Activated CD4-positive, alpha-beta T cell treated with anti-CD3 and anti-CD28 coated beads, Interleukin-2, amount 50 U/mL, for 48 hours (primary cell): ENCODE measurements at places on chromosomes 6 and 20.

GRCh38 chr20:14559612-14560011, 222.2 kb upstream of the FLRT3 start:
- no peak for DNase-seq

DNA sequence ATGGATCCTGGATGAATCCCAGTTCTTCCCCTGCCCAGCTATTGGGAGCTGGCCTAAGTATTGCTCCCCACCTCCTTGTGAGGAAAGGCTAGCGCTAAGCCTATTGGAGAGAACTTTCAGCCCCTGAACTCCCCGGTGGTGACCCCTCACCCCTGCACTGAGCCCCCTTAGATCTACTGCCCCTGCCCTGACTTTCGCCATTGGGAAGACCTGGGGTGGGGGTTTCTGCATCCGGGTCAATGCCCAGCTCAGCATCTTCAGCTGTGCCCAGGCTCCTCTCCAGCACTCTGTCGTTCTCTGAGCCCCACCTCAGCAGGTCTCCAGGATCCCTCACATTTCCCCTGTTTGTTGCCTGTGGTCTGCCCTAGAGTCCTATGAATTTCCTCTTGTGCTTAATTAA, 9.0 kb downstream of the TREML4 start:
- DNase-seq = no peak

GRCh38 chr6:165274611-165275010, 34.8 kb downstream of the C6orf118 start:
- DNase-seq = no peak

- DNase-seq = no peak
Measured at GRCh38 chr20:50394569-50394968, 115.6 kb upstream of the PTPN1 start.

DNA sequence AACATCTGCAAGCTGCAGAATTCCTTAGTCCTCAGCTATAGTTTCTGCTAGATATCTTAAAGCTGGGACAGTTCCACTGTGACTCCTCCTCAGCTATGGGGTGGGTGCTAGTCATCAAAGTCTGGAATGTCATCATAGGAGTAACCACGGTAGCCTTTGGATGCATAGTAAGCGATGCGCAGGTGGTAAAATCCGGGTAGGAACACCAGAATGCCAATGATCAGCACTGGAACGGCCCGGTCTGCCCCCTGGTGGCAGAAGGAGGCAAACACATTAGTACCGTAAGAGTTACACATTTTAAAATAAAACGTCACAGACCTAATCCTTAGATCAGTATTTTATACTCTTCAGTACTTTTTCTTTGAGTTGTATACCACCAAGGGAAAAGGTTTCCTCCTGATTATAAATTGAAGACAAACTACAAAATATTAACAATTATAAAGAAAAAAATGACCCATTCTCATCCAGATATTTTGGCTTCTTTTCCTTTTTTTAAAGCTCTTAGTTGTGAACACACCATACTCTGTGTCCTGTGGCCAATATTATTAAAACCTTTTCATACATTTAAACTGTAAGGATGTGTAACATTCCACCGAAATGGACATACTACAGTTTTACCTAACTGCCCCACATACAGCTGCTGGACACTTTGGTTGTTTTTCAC, 18.9 kb downstream of the PCNA start:
- DNase-seq = peak; percentile 85

GRCh38 chr6:40916845-40917244, 122.2 kb downstream of the UNC5CL start:
- DNase-seq = no peak

GRCh38 chr20:58580474-58580835, 65.3 kb upstream of the APCDD1L start:
- no peak for DNase-seq

DNA sequence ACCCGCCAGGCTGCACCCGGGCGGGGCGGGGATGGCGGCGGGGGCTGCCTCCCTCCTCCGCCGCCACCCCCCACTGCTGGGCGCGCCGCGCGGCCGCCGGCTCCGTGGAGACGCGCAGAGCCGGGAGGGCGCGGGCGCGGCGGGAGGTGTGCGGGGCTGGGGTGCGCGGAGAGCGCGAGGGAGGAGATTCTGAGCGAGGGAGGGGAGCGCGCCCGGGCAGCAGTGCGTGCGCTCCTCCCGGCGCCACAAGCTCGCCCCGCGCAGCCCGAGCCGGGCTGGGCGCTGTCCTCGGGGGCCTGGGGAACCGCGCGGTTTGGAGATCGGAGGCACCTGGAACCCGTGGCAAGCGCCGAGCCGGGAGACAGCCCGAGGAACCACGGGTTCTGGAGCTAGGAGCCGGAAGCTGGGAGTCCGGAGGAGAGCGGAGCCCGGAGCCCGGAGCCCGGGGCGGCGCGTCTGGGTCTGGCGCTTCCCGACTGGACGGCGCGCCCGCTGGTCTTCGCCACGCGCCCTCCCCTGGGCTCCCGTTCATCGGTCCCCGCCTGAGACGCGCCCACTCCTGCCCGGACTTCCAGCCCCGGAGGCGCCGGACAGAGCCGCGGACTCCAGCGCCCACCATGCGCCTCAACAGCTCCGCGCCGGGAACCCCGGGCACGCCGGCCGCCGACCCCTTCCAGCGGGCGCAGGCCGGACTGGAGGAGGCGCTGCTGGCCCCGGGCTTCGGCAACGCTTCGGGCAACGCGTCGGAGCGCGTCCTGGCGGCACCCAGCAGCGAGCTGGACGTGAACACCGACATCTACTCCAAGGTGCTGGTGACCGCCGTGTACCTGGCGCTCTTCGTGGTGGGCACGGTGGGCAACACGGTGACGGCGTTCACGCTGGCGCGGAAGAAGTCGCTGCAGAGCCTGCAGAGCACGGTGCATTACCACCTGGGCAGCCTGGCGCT, at the start of gene NTSR1:
NTSR1 (plus strand) TSS at position 246 of the 946 bp plus-strand sequence; CDS start at position 618, 372 bp downstream.
- no peak for DNase-seq

DNA sequence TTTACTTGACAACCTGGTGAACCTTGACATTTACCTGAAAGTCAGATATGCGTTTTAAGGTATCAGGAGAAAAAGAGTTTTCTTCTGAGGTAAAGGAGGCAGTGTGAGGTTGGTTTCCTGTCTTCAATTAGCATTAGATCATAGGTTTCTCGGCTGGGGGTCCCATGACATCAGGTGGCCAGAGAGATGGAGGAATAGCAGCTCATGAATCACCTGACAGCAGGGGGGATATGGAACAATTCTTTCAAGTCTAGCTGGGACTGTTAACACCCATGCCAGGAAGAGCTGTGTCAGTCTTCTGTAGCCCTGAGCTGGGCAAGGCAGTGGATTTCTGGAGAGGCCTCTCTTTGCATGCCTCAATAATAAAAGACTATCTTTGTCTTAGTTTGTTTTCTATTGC, 108.0 kb upstream of the TMEM170B start:
- no peak for DNase-seq

DNA sequence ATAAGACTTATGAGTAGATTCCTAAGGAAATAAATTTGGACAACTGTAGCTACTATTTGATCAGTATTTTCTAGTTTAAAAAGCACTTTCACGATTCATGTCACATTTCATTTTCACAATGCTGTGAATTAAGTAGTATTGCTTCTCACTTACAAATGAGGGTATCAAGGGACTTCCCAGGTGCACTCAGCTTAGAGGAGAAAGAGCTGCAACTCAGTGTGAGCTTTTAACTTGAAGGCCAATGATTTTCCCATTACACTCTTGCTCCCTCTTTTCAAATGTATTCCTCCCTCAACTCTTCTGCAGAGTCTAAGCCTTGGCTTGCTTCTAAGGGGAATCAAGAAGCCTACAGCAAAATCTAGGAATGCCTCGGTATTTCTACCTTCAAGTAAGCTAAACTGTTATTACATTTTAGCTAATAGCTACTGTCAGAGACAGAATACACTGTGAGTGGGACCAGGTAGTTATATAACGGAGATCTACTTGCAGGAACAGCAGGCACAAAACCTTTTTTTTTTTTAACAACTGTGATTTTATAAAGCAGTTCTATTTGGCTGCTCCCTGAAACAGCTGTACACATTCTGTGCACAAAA, 339.0 kb downstream of the SYNE1 start:
- no peak for DNase-seq

GRCh38 chr20:4942331-4942730, 59.0 kb downstream of the SLC23A2 start:
- no peak for DNase-seq

DNA sequence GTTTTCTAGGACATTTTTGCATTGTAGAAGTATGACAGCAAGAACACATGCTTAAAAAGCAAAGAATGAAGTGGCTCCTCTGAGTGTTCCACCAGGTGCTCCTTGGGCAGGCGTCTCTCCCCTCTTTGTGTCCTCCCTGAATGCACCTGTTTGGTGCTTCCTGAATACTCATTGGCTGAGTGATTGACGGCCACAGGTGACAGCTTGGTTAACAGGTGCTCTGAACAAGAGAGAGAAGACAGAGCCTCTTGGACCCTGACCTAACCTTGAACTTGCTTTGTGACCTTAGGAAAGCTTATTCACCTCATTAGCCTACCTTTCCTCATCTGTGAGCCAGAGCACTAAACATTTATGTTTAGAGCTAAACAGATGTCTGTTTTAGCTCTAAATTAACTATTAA, 93.7 kb downstream of the TULP4 start:
- no peak for DNase-seq

DNA sequence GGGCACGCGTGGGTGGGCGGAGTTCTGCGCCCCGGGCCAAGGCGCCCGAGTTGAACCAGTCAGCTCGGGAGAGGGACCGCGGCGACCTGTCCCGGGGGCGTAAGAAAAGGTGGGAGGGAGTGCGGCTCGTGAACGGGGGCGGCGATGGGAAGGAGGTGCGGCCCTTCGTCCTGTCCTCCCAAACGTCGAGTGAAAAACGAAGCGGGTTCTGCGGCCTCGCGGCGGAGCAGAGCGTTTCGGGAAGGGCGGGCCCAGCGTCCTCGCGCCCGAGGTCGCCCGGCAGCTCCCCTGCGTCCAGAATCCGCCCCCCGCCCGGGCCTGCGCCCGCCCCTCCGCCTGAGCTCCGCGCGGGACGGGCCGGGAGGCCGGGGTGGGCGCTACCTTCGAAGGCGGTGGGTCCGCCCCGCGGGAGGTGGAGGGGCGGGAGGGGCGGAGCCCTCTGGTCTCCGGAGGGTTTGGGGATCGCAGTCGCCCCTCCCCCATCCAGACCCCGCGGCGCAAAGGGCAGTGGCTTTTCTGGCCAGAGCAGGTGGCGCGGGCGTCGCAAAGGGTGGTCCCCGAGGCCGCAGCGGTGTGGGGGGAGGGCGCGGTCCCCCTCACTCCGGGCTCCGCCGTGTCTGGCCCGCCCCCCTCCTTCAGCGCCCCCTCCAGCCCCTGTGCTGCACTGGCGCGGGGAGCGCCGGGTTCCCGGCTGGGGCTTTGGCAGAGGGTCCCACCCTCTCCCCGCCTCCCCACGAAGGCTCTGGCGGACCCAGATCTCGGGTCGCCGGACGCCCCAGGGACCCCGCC, 838 bp downstream of the STMN3 start:
- DNase-seq = peak; percentile 35

DNA sequence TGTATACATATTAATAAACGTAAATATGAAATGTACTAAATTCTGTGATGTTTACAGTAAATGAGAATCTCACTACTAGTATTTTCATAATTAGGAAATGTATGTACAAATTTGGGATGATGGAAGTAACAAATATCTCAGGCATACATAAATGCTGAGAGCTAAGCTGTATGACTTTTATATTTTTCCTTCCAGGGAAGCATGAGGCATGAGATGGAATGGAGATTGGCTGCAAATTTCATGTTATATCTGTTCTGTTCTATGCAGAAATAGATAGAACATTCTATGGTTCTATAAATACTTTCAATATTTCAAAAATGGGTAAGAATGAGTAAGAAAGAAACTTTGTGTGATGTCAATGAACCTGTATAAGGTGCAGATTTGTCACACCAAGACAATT, 335.2 kb downstream of the KHDRBS2 start:
- DNase-seq = no peak

GRCh38 chr6:11210386-11211138, 21.9 kb downstream of the NEDD9 start:
- no peak for DNase-seq

- DNase-seq = no peak
Measured at GRCh38 chr6:156126535-156126934, 650.6 kb upstream of the ARID1B start.

GRCh38 chr20:47097691-47098622, 203.3 kb downstream of the EYA2 start:
- DNase-seq = no peak

GRCh38 chr20:12798286-12798685, 210.5 kb upstream of the SPTLC3 start:
- no peak for DNase-seq

GRCh38 chr20:15639839-15640238, 933.4 kb downstream of the KIF16B start:
- no peak for DNase-seq

- DNase-seq = no peak
Measured at GRCh38 chr6:130697271-130697994, 129.8 kb upstream of the SMLR1 start.

- no peak for DNase-seq
Measured at GRCh38 chr6:131292145-131292938, 157.1 kb downstream of the AKAP7 start.

DNA sequence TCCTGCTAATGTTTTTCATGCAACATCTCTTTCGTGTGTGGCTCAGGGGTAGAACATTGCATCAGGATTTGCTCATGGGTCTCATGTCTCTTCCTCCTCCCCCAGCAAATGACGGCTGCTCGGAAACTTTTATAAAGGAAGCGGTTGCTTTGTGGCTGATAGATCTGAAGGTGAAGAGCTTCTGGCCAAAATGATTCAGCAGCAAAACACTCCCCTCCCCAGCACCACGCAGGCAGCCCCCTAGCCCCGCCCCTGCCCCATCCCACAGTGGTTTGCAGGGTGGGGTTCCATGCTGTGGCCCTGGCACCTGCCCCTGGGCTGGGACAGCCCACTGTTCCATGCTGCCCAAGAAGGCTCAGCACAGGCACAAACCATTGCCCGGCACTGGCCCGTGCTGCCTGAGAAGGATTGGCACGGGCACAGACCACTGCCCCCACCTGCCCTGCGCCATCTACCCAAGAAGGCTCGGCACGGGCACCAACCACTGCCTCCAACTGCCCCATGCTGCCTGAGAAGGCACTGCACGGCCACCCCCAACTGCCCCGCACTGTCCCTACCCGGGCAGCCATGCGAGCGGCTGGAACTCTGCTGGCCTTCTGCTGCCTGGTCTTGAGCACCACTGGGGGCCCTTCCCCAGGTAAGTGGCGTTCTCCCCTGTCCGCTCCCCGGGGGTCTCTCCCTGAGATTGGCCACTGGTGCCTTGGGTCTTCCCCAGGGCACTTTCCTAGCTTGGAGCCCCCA, at the start of gene CST7:
CST7 (plus strand) TSS at position 331 of the 741 bp plus-strand sequence; CDS start at position 568, 237 bp downstream.
- peak; percentile 83 for DNase-seq

DNA sequence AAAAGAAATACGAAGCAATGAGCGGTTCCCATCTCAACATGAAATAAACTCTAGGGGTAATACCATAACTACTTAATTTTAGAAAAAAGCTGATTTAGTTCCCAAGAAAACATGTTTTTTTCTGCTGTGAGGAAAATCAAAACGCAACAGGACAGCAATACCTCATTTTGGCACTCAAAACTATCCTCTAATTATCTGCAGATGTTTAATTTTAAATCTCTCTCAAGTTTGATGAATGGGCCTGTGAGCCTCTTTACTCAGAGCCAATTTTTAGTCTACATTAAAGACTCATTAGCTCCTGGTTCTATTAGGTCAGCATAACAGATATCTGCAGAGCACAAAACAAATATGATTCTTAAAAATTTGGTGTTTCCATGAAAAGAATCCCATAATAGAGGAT, 28.1 kb downstream of the RNF24 start:
- DNase-seq = no peak
